ENCODE measurements at places on chromosomes 13 and 19. TPM values are rescaled to one million over a fixed set of nuclear protein-coding genes. Genes with fewer than 3 reads are reported as not detected.
A peak's percentile ranks its signal among the peaks of the same experiment; 100 is the strongest.

Gene ATP4B
- total RNA-seq = not detected

Gene TNFSF9
- 2.9 TPM for total RNA-seq

DNA sequence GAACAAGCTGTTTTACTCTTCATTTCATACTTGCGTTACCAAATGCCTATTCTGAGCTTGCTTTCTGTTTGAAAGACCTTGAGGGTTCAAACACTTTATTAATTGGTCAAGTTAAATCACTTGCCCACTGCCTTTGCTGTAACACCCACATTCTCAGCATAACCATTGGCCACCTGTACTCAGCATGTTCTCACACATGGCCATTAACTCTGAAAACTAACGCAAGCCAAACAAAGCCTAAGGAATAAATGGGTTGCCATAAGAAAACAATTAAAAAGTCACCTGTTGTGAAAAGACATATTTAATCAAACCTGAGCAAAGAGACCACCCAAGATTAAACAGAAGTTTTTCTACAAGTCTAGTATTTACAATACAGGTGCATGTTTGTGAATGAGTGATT lies 517.2 kb upstream of the SPRY2 start:
- no peaks in the 10 kb centered on the region for H3K4me1 ChIP-seq
- ATAC-seq = no peak
- H3K4me3 ChIP-seq = no peak overlapping the region
- no peaks in the 10 kb centered on the region for H3K27me3 ChIP-seq
- H3K36me3 ChIP-seq = no peaks in the 10 kb centered on the region

- H3K36me3 ChIP-seq = no peaks in the 10 kb centered on the region
- H3K4me1 ChIP-seq = peaks cover 5% of the 10 kb centered on the region
- ATAC-seq = no peak
- no peak overlapping the region for H3K4me3 ChIP-seq
- H3K27ac ChIP-seq = no peak overlapping the region
- H3K27me3 ChIP-seq = peaks cover 3% of the 10 kb centered on the region
These were observed 24.0 kb upstream of the ACP7 start for GRCh38 chr19:39060171-39060570.

DNA sequence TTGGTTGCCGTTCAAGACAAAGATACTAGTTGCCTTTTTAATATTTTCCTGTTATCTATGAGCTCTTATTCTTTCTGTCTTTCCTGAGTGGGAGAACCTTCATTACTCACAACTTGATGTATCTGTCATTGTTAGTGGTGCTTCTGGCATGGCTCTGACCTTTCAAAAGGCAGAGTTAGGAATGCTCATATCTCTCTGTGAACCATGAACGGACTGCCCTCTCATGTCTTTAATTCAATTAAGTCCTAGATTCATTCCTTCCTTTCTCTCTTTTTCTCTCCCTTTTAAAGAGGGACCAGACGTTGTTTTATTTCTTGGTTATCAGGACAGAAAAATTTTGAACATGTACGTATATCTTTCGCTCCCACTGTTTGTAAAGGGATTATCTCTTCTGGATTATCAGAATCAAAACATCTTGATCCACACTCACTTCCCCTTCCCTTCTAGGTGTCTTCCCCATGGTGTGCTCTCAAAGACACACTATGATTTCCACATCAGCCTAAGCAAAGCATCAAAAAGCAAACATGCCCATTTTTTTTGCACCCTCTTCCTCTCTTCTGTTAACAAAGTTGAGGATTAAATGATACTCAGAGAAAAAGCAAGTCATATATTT lies 90.3 kb downstream of the LRCH1 start:
- H3K4me3 ChIP-seq = no peak overlapping the region
- H3K27me3 ChIP-seq = no peaks in the 10 kb centered on the region
- no peaks in the 10 kb centered on the region for H3K36me3 ChIP-seq
- peaks cover 25% of the 10 kb centered on the region for H3K4me1 ChIP-seq

- no peak overlapping the region for H3K27ac ChIP-seq
- ATAC-seq = no peak
- peaks cover 20% of the 10 kb centered on the region for H3K27me3 ChIP-seq
- H3K4me3 ChIP-seq = no peak overlapping the region
- no peaks in the 10 kb centered on the region for H3K36me3 ChIP-seq
These were observed 60.3 kb upstream of the STARD13 start for GRCh38 chr13:33345842-33346241.

- H3K27ac ChIP-seq = no peak overlapping the region
- peaks cover 20% of the 10 kb centered on the region for H3K27me3 ChIP-seq
- ATAC-seq = peak; percentile 74
- no peak overlapping the region for H3K4me3 ChIP-seq
These were observed 2.2 kb upstream of the CEACAM6 start for GRCh38 chr19:41753159-41753558.

- H3K36me3 ChIP-seq = peaks cover 56% of the 10 kb centered on the region
- peak overlapping the region; percentile 89 for H3K4me3 ChIP-seq
- H3K27ac ChIP-seq = peak overlapping the region; percentile 94
- ATAC-seq = no peak
- H3K4me1 ChIP-seq = peaks cover 18% of the 10 kb centered on the region
These were observed 722 bp upstream of the TIMM50 start for GRCh38 chr19:39479916-39480315.

DNA sequence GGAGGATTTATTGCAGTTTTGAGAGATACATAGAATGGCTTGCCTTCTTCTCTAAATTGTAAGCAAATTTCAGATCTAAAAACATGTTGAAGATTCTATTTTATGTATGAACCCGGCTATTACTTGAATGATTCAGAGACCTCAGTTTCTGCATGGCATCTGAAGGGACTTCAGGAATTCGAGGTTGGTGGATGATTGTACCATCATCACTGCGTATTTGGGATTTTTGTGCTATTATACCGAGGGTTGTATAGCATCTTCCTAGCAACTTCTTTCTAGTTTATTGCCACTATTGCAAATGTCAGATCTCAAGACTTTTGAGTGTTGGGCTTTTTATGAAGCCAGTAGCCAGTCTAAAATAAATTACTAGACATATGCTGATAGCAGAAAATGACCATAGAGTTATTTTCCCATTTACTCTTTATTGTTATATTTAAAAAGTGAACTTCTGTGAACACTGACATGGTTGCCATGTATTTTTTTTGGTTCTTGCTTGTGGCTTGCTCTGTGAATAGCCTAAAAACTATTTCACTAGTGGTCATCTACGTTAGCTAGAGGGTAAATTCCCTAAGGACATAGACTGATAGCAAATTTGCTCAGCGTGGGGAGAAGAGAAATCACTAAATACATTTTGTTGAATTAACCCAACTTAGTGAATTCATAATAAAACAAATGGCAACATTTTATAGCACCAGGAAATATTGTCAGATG lies 70.6 kb upstream of the KLF12 start:
- H3K27me3 ChIP-seq = no peaks in the 10 kb centered on the region
- ATAC-seq = no peak

DNA sequence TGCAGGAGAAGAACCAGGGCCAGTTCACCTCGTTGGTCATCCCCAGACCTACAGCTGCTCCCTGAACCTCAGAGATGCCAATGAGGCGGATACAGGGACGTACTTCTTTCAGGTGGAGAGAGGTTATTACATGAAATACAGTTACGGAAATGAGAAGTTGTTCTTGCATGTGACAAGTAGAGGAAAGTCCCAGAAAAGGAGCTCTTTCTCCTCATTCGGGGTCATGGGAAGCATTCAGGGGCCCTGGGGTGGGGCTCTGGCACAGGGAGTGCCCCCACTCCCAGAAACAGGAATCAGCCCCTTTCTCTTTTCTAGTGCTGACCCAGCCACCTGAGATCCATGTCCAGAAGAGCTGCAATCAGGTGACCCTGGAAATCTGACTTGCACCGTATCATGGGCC lies 4.5 kb upstream of the SIGLEC9 start:
- H3K4me1 ChIP-seq = peaks cover 18% of the 10 kb centered on the region
- no peaks in the 10 kb centered on the region for H3K27me3 ChIP-seq
- H3K4me3 ChIP-seq = no peak overlapping the region
- H3K36me3 ChIP-seq = no peaks in the 10 kb centered on the region

DNA sequence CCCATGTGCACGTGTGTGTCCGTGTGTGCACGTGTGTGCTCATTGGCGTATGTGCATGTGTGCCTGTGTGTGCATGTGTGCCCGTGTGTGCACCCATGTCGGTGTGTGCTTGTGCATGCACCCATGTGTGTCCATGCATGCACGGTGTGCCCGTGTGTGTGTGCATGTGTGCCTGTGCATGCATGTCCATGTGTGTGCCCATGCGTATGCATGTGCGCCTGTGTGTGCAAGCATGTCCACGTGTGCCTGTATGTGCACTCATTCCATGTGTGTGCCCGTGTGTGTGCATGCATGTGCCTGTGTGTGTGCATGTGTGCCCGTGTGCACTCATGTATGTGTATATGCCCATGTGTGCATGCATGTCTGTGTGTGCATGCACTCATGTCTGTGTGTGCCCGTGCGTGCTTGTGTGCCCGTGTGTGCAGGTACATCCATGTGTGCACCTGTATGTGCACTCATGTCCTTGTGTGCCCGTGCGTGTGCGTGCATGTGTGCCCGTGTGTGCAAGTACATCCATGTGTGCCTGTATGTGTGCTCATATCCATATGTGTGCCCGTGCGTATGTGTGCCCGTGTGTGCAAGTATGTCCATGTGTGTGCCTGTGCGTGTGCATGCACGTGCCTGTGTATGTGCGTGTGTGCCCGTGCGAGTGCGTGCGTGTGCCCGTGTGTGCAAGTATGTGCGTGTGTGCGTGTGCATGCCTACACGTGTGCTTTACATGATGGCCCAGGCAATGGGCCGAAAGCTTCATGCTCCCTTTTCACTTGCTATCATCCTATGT lies 21.6 kb upstream of the MATK start:
- H3K27me3 ChIP-seq = no peaks in the 10 kb centered on the region
- peaks cover 11% of the 10 kb centered on the region for H3K4me1 ChIP-seq
- H3K36me3 ChIP-seq = peaks cover 6% of the 10 kb centered on the region
- H3K4me3 ChIP-seq = no peak overlapping the region
- no peak overlapping the region for H3K27ac ChIP-seq

DNA sequence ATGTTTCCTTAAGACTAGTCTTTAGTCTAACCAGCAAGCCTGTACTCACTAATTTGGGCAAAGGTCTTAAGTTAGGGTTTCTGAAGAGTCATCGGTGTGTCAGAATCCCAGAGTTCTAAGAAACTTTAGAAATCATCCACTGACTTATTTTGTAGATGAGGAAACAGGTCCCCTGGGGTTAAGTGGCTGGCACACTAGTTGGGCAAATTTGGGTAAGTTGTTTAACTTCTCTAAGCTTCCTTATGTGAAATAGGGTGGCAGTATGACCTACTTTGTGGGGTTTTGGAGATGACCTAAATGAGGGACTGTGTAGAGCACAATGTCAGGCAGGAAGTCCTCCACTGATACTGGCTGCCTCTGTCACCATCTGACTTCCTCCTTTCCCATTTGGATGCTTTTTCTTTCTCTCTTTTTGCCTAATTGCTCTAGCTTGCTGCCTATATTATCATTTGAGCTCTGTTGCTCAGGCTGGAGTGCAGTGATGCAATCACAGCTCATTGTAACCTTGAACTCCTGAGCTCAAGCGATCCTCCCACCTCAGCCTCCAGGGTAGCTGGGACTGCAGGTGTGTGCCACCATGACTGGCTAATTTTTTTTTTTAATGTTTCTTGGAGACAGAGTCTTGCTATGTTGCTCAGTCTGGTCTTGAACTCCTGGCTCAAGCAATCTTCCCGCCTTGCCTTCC lies 2.3 kb downstream of the ADGRE3 start:
- peak overlapping the region; percentile 54 for H3K4me3 ChIP-seq
- H3K4me1 ChIP-seq = peaks cover 15% of the 10 kb centered on the region
- no peaks in the 10 kb centered on the region for H3K36me3 ChIP-seq
- peak overlapping the region; percentile 79 for H3K27ac ChIP-seq

- no peak overlapping the region for H3K4me3 ChIP-seq
- H3K36me3 ChIP-seq = no peaks in the 10 kb centered on the region
- H3K27me3 ChIP-seq = peaks cover 5% of the 10 kb centered on the region
- H3K27ac ChIP-seq = no peak overlapping the region
- no peak for ATAC-seq
- H3K4me1 ChIP-seq = peaks cover 6% of the 10 kb centered on the region
These were observed 29.6 kb upstream of the TNFSF11 start for GRCh38 chr13:42544246-42544926.

GRCh38 chr19:33365691-33366090 lies 7.8 kb upstream of the CEBPG start:
- no peaks in the 10 kb centered on the region for H3K4me1 ChIP-seq
- no peaks in the 10 kb centered on the region for H3K36me3 ChIP-seq
